Hepatocyte (in vitro differentiated cells): ENCODE measurements at places on chromosomes 13 and 19. TPM values are rescaled to one million over a fixed set of nuclear protein-coding genes. Genes with fewer than 3 reads are reported as not detected.

DNA sequence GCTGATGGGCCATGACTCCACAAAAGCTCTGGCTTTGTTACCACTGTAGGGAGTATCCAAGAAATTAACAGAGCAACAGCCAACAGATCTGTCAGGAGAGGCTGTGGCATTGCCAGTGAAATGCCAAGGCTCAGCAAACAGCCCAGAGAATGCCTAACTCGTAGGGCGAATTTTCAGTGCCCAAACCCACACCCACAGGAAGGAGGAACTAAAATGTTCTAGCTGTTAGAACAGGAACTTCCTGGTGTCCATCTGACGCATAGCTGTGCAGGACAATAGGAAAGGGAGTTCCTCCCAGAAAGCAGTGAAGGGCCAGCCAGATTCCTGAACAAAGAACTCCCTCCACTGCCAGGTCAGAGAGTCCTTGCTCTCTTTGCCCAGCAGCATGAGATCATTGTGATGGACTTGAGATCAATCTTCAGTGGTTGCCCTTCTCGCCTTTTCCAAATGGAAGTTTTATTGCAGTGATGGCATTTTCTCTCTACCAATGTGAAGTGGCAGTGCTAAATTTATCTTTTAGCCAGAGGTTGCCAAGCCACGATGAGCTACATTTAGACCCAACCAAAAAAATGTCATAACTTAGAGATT, 224.2 kb upstream of the STARD13 start:
- H3K4me3 ChIP-seq, result no peak overlapping the region
- H3K27ac ChIP-seq, result no peak overlapping the region
- no peaks in the 10 kb centered on the region for H3K27me3 ChIP-seq
- H3K36me3 ChIP-seq, result no peaks in the 10 kb centered on the region
- no peaks in the 10 kb centered on the region for H3K4me1 ChIP-seq
- no peak for DNase-seq

GRCh38 chr13:50389726-50390125, 374.5 kb downstream of the KCNRG start:
- no peaks in the 10 kb centered on the region for H3K36me3 ChIP-seq
- H3K27ac ChIP-seq, result no peak overlapping the region
- H3K4me3 ChIP-seq, result no peak overlapping the region
- no peaks in the 10 kb centered on the region for H3K27me3 ChIP-seq

- H3K36me3 ChIP-seq, result no peaks in the 10 kb centered on the region
- no peak for DNase-seq
- H3K4me3 ChIP-seq, result no peak within 1 kb of the TSS
- H3K27ac ChIP-seq, result peak within 1 kb of the TSS; percentile 27
Observed at GRCh38 chr19:10848230-10848856, at the start of gene C19orf38. TSS of gene C19orf38 (plus strand) at chr19:10848415. CDS start at chr19:10848509, 94 bp downstream.

- DNase-seq, result no peak
- no peak overlapping the region for H3K4me3 ChIP-seq
- H3K4me1 ChIP-seq, result no peaks in the 10 kb centered on the region
Observed at GRCh38 chr13:89783221-89783755, 1564.2 kb upstream of the MIR17HG start.

GRCh38 chr19:15324791-15325519, 7.4 kb downstream of the BRD4 start:
- no peak for DNase-seq
- no peak overlapping the region for H3K4me3 ChIP-seq
- H3K27me3 ChIP-seq, result no peaks in the 10 kb centered on the region

DNA sequence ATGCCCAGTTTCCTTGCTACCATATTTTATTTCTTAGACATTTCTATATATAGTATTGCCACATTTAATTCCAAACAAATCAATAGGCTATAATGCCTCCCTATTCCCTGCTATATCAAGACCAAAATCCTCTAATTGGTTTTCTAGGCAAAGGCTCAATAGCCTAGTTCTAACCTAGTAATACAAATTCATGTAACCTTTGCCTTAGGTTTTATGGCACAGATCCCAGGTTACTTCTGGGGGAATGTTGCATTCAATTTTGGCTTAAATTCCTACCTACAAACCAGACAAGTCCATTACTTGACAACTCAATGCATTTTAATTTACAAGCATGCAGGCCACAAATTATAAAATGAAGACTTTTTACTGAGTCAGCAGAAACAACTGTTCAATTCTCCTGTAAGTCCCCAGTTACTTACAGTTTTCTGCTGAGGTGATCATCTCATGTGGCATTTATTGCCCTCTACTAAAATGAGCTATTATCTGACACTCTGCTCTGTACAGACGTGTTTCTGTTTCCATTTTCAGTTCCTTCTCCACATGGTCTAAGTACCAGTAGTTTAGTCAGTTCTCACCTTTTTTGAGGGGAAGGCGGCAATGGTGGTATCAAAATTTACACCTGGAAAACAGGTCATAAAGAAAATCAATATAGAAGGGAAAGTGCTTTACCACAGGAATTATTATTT, 11.7 kb downstream of the KCNRG start:
- no peaks in the 10 kb centered on the region for H3K27me3 ChIP-seq
- no peak overlapping the region for H3K27ac ChIP-seq
- H3K36me3 ChIP-seq, result no peaks in the 10 kb centered on the region
- H3K4me1 ChIP-seq, result no peaks in the 10 kb centered on the region
- H3K4me3 ChIP-seq, result no peak overlapping the region

DNA sequence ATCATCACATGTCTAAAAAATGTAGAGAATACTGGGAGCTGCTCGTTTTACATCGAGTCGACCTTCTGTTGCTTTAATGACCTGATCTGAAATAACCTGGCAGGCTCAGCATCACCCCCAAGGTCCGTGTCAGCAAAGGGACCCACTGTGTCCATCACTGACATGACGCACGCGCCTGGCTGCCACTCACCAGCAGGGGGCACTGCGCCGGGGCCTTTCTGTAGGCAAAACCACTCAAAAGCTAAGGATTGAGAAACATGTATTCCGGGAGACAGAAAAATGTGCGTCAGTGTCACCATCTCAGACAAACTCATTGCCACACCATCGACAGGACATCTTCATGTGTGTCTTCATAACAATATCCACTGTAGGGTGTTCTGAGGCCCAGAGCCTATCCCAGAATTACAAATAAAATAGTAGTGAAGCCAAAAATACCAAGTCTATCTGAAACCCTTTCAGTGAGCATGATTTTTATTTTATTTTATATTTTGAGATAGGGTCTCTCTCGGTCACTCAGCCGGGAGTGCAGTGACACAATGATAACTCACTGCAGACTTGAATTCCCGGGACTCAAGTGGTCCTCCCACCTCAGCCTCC, 130.3 kb upstream of the LSM14A start:
- no peaks in the 10 kb centered on the region for H3K4me1 ChIP-seq
- no peak overlapping the region for H3K27ac ChIP-seq
- H3K4me3 ChIP-seq, result no peak overlapping the region
- H3K36me3 ChIP-seq, result no peaks in the 10 kb centered on the region
- DNase-seq, result peak; percentile 60
- no peaks in the 10 kb centered on the region for H3K27me3 ChIP-seq

- H3K27me3 ChIP-seq, result no peaks in the 10 kb centered on the region
- no peaks in the 10 kb centered on the region for H3K4me1 ChIP-seq
- no peak overlapping the region for H3K4me3 ChIP-seq
- H3K27ac ChIP-seq, result no peak overlapping the region
- no peaks in the 10 kb centered on the region for H3K36me3 ChIP-seq
Observed at GRCh38 chr13:107743983-107744382, 471.4 kb downstream of the LIG4 start.

DNA sequence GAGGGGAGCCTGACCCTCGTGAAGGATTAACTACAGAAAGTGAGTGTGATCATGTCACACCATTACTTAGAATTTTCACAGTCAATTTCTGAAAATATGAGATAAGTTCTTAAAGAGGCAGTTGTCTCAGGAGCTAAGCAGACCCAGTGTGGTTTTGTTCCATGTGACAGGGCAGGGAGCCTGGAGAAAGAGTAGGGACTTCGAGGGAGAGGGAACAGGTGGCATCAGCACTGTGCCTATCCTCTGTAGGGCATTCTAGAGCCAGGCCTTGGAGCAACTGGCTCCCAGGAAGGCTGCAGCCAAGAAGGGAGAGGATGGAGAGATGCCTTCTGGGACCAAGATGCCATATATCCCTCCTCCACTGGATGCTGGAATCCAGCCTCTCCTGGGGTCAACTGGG, 183.0 kb downstream of the TSHZ3 start:
- no peaks in the 10 kb centered on the region for H3K36me3 ChIP-seq
- H3K27me3 ChIP-seq, result no peaks in the 10 kb centered on the region
- H3K4me1 ChIP-seq, result peaks cover 5% of the 10 kb centered on the region
- no peak overlapping the region for H3K27ac ChIP-seq
- DNase-seq, result no peak
- no peak overlapping the region for H3K4me3 ChIP-seq

DNA sequence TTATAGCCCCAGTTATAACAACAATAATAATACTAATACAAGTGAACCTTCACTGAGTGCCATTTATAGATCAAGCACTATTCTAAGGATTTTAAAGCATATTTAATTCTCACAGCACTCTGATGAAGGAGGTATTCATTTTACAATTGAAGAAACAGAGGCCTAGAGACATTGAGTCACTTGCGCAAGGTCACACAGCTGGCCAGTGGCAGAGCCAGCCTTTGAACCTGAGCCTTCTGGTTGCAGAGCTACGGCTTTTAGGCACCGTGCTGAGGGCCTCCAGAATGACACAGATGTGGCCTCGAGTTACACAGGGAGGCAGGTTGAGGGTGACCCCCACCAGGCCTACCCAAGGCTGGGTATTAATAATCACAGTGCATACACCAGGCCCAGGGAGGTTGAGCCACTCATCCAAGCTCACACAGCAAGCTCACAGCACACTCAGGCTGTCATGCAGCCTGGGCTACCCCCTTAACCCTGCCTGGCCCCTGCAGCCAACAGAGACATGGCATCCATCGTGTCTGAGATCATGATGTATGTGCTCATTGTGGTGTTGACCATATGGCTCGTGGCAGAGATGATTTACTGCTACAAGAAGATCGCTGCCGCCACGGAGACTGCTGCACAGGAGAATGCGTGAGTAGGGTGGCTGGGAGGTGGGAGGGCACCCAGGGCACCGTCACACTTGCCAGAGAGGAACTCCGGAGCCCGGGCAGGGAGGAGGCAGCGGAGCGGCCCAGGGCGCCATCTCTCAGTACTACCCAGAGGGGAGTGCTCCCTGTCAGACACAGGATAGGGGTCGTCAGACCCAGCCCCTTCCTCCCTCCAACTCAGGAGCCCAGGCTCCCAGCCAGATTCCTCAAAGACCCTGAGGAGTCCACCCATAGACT, 2.7 kb upstream of the HPN start:
- no peak overlapping the region for H3K27ac ChIP-seq
- H3K36me3 ChIP-seq, result no peaks in the 10 kb centered on the region
- no peaks in the 10 kb centered on the region for H3K27me3 ChIP-seq
- no peak overlapping the region for H3K4me3 ChIP-seq
- peaks cover 16% of the 10 kb centered on the region for H3K4me1 ChIP-seq

- DNase-seq, result no peak
- no peak overlapping the region for H3K4me3 ChIP-seq
- H3K36me3 ChIP-seq, result no peaks in the 10 kb centered on the region
Observed at GRCh38 chr13:33099860-33100259, 83.6 kb downstream of the KL start.

GRCh38 chr13:62625214-62625881, 1209.7 kb upstream of the PCDH20 start:
- H3K4me3 ChIP-seq, result no peak overlapping the region
- H3K27ac ChIP-seq, result no peak overlapping the region
- H3K27me3 ChIP-seq, result no peaks in the 10 kb centered on the region
- no peaks in the 10 kb centered on the region for H3K4me1 ChIP-seq
- DNase-seq, result no peak

DNA sequence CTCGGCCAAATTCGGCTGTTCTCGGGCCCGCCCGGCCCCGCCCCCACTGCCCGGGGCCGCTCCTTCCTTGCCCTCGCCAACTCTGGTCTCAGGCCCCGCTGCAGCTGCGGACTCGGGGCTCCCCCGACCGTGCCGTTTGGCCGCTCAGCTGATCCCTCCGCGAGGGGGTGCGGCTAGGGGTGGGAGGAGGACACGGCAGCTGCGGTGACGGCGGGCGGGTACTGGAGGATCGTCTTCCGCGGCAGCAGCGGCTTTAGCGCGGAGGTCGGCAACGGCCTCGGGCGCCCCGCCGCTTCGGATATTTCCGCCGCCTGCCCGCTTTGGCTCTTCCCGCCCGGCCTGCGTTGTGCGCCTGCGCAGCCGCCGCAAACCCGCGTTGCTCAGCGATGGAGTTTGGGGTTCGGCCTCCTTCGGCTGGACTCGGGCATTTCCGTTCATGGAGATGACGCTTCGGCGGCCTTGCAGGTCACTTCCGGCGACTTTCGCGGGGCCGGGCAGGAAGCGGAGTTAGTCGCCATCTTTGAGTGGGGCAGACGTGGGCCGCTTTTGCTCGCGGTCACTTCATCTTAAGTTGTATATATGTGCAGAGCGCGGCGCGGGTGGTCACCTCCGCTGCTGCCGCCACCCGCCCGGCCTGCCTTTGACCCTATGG, 338 bp upstream of the UBE2M start:
- DNase-seq, result peak; percentile 99
- peak overlapping the region; percentile 98 for H3K27ac ChIP-seq
- peaks cover 22% of the 10 kb centered on the region for H3K4me1 ChIP-seq
- H3K27me3 ChIP-seq, result no peaks in the 10 kb centered on the region
- no peaks in the 10 kb centered on the region for H3K36me3 ChIP-seq
- peak overlapping the region; percentile 40 for H3K4me3 ChIP-seq

DNA sequence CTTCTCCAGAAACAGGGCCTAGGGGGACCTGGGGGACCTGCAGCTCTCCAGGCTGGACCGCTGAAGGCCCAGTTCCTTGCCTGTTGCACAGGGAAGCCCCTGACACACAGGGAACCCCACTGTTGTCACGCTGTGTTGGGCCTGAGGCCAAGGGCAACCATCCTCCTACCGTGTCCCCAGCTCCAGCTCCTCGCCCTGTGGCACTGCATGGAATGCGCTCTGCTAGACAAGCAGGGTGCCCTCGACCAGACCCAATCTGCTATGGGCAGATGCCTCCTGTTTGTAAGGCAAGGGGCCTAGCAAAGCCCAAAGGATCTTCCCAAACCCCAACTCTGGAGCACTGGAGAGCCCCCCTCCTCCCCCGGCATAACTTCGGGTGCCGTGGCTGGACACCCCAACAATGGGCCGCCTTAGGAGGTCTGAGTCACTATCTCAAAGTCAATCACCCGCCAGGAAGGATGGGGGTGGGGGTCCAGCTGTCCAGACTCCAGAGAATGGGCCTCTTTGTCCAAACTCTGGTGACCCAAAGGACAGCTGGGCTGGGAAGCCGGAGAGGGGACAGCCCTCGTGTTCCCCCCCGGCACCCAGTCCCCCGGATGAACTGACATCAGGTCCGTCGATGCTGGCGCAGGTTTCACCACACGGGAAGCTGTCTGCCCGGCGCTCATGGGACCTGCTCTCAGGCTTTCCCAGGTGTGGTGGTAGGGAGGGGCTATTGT, 3.7 kb downstream of the BRSK1 start:
- DNase-seq, result no peak
- H3K36me3 ChIP-seq, result no peaks in the 10 kb centered on the region
- no peaks in the 10 kb centered on the region for H3K4me1 ChIP-seq
- H3K27me3 ChIP-seq, result no peaks in the 10 kb centered on the region

- no peaks in the 10 kb centered on the region for H3K4me1 ChIP-seq
- H3K27ac ChIP-seq, result no peak overlapping the region
- no peak for DNase-seq
Observed at GRCh38 chr13:90535421-90535820, 812.1 kb upstream of the MIR17HG start.

Gene DOCK6
- total RNA-seq, result 12.6 and 17.4 TPM in 2 replicates

Gene TSHZ3
- 4.9 and 5.7 TPM in 2 replicates for total RNA-seq

Gene ZNF493
- 22.4 and 26.5 TPM in 2 replicates for total RNA-seq

Gene ZNF625
- 9.7 and 10.3 TPM in 2 replicates for total RNA-seq

Gene NDUFA11
- 158 and 171 TPM in 2 replicates for total RNA-seq

Gene VSIG10L
- total RNA-seq, result 2.5 and 3.4 TPM in 2 replicates

Gene LRRC25
- 0.16 TPM in 1 of 2 replicates, not detected in the other for total RNA-seq

Gene KLK13
- 0.36 TPM in 1 of 2 replicates, not detected in the other for total RNA-seq
